ELF-1 (cell line): ENCODE measurements at places on chromosomes 11 and 22.

DNA sequence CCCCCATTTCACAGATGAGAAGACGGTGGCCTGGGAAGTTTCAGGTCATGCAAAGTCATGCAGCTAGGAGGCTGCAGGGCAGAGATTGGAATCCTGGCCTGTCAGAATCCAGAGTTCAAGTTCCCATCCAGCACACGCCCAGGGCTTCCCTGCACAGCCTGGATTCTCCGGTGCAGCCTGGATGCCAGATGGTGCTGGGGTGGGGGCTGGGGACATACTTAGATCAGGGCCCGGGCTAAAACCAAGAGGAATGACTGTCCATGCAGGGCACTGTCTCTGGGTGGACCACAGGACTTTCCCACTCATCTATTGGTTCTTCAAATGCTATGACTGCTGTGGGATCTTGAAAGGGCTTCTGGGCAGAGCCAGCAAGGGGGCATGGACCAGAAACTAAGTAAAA, 24.6 kb downstream of the LMO1 start:
- no peak for DNase-seq

GRCh38 chr11:68584991-68585524, 99.3 kb upstream of the GAL start:
- no peak for DNase-seq

DNA sequence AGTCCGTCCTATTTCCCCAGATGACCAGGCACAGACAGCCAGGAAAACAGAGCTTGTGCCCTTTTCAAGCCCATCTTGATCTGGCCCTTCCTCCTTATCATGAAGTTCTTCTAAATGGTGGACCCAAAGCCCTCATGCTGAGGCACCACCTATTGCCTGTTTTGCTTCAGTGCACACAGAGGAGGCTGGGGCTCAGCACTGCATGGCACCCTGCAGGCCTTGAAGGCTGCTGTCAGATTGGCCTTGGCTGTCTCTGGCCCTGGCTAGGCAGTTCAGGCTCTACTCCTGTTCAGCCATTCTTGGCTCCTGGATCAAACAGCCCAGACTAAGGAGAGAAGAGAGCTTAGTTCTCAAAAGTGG, 49.2 kb downstream of the OTOG start:
- no peak for DNase-seq

DNA sequence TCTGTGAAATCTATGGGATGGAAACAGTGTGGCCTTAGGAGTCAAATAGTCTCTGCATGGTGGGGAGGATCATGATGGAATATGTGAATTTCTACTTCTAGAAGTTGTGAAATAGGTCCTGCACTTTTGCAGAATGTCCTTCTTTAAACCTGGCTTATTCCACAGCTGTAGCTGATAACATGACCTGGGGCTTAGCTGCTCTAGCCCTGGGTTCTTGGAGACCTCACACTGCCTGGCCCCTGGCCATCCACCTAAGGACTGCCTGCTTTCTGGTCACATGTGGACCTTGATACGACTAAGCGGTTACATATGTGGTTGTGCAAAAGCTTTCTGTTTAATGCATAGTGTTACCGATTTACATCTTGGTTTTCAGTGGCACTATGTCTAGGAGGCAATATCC, 88.2 kb downstream of the SWAP70 start:
- DNase-seq: no peak

GRCh38 chr11:79439410-79439885, 1.4 kb downstream of the TENM4 start:
- DNase-seq: no peak

DNA sequence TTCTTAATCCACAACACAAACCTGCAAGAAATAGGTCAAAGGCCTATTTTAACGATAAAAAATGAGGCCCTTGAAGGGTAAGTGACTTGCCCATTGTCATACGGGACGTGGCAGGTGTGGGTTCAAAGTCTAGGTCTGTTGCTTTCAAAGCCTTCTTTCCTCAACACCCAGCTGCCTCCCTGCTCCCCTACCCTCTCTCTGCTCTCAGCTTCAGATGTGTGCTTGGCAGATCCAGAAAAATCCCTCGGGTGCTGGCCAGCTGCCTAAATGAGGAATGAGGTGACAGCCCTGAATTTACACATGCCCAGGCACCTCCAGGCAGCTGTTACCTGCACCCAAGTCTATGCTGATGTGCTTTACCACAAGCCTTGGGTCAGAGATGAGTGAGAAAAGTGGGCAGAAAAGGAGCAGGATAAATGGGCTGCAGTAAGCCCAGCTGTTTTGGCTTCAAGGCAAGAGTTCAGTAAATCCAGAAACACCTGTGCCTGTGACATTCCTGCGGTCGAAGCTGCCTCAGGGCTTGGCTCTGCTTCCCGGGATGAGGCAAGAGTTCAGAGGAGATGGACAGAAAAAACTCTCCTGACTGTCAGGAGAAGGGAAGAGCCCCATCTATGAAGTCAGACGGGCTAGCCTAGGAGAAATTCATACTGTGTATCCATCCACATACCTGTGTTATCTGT, 49.9 kb upstream of the LDLRAD3 start:
- peak; percentile 88 for DNase-seq

DNA sequence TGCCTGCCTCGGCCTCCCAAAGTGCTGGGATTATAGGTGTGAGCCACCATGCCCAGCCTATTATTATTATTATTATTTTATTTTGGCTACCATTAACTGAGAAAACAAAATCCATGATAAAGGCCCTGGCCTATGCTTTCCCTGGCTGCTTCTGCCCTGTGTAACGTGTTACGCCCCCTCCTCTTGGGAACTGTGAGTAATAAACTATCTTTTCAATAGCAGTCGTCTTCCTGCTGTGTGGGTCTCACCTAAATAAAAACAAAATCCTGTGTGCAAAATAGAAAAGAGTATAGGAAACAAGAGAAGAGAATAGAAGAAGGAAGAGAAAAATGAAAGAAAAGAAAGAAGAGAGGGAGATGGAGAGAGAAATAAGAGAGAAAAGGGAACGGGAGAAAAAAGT, 237.0 kb downstream of the MIAT start:
- DNase-seq: no peak

DNA sequence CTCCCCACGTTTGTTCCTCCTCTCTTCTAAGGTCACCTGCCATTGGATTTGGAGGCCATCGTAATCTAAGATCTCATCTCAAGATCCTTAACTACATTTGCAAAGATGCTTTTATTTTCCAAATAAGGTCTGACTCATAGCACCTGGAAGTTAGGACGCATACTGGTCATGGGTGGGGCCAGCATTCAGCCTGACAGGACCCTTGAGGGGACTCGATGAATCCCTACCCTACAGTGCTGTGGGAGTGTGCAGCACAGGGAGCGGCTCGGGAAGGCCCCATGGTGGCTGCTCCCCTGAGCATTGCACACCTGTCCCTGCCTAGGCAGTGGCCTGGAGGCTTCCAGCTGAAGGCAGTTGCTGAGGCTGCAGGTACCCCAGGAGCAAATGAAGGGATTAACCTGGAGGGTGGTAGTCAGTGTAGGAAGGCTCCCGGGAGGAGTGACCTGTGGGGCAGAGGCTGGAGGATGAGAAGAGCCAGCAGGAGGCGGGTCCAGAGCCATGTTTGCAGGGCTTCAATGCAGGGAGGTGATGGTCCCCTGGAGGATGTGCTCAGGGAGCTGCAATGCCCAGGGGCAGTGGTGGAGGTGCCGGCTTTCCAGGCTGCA, 362.2 kb downstream of the CTTN start:
- DNase-seq: no peak

DNA sequence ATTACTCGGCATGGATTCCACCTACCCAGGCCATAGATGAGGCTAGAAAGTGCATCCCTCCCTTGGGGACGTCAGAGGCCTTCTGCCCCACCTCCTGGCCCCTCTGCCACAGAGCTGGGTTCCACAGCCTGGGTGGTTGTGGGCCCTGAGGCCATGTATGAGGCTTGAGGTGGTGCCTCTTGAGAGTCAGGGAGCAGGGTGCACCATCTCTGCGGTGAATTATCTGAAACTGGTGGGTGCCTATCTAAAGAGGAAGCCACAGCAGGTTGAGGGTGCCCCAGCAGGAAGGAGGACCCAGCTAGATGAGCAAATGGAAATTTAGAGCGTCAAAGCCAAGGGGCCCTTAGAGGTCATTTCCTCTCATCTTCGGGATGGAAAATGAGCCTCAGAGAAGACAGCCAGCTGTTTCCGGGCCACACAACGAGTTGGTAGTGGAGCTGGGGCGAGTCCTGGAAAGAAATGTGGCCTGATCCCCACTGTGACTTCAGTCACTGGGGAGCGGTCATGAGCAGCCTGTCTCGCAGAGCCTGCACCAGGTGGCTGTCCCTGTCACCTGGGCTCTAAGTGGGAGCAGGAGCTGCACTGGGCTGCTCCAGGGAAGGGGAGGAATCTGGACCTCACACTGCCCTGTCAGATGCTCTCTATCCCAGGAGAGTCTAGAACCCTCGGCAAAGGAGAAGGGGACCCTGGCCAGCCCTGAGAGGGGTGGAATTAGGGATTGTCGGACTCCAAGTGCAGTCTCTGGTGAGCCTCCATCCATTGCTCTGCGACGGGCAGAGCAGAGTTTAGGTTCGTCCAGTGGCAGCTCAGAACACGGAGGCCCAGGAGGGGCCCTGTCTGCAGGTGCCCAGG, 7.3 kb downstream of the ADORA2A start:
- no peak for DNase-seq

- no peak for DNase-seq
Observed at GRCh38 chr11:71118671-71119250, 133.6 kb downstream of the SHANK2 start.

DNA sequence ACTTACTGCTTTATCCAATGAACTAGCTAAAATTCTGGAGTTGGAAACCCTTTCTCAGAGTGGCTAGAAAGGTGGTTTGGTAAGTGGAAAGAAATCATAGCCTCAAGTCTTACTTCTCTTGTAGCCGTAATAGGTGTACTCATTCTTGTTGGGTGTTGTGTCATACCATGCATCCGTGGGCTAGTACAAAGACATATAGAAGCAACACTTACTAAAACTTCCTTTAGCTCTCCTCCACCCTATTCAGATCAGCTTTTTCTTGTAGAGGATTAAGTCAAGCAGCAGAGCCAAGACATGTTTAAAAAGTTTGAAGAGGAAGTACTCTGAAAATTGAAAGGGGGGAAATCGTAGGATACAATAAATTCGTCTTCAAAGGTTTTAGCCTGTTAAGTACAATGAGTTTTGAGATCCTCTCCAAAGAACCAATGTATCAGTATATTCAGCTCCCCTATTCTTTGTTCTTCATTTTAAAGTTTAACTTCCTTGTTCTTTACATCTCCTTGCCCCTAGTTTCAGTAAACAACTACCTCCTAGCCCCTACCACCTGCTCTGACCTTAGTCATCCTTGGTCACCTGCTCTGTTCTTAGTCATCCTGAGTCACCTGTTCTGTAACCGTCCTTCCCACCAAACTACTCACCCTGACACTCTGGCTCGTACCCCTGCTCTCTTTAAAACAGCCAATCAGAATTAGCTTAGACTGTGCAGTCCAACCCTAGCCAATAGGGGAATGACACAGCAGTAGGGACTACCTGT, 62.1 kb upstream of the DEUP1 start:
- no peak for DNase-seq

- DNase-seq: peak; percentile 84
Observed at GRCh38 chr22:31347251-31348008, 1.3 kb upstream of the PATZ1 start.

DNA sequence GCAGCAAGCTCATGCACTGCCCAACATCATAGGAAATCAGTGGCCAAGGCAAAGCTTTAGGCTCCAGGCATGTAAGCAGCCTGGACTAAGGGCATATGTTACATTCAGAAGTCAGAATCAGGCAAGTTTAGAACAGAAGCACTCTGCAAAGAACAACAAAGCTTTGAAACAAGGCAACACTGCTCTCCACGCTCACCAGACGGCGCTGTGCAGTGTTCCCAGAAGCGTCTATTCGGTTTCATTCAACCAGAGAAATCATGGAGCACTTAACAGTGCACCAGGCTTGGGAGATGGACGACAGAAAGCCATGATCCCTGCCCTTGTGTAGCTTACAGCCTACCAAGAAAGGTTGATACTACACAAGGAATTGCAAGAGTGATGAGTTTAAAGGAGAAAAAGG, 555.8 kb downstream of the BUD13 start:
- peak; percentile 63 for DNase-seq

- DNase-seq: peak; percentile 100
Observed at GRCh38 chr11:65606876-65607613, 7.0 kb downstream of the MAP3K11 start.

GRCh38 chr11:8339592-8340022, 75.9 kb upstream of the LMO1 start:
- peak; percentile 42 for DNase-seq

DNA sequence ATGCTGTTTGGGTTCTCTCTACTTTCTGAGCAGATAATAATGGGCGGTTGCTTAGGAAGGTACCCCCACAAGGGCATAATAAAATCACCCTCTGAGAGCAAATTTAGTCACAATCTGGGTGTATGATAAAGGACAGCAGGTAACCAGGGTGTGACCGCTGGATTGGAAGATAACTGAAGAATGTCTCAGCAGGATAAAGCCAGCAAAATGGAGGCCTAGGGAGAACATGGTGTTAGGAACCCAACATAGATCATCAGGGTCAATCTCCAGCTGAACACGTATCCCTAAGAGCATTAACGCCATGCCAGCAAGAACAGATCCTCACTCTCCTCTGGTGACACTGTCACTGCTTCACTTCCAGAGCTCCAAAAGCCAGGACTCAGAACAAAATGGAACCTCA, 64.5 kb upstream of the SCUBE2 start:
- DNase-seq: no peak

- DNase-seq: no peak
Observed at GRCh38 chr22:21659864-21660525, 5.8 kb upstream of the PPIL2 start.

- no peak for DNase-seq
Observed at GRCh38 chr22:27192135-27192829, 534.9 kb downstream of the MIAT start.

DNA sequence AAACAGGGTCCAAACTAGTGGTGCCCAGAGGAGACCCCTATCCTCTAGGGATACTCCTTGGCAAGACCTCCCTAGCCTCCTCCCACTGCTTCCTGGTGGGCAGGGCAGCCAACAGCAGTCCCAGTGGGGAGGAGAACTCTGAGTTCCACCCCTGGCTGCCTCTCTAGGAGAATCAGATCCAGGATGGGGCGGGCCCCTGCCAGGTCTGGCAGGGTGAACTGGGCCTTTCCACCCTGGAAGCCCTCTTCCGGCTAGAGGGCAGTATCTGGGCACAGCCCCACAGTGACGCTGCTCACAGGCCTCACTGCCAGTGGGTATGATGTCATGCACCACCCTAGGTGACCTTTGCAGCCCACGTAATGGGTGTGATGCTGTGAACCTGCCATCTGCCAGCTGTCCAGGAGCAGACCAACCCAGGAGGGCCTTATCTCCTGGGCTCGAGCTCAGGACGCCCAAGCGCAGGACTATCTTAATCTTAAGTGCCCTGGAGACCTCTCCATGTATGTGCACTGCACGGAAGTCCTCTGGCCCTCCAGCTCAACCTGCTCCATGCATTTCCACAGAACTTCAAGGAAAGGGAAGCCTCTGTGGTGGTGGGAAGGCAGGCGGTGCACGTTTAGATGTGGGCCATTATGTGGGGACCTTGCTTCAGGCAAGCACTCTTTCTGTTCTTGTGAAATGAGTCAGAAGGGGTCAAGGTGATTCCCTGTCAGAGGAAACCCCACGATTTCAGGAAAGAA, 31.8 kb upstream of the FCHSD2 start:
- DNase-seq: no peak

- peak; percentile 90 for DNase-seq
Observed at GRCh38 chr11:75576499-75576918, 14.5 kb downstream of the SERPINH1 start.

GRCh38 chr11:47570651-47571356, 5.4 kb downstream of the PTPMT1 start:
- no peak for DNase-seq
